ENCODE measurements at places on chromosomes 1 and 21.

GRCh38 chr1:8323706-8324105, 5.8 kb downstream of the SLC45A1 start:
- no peak for DNase-seq

DNA sequence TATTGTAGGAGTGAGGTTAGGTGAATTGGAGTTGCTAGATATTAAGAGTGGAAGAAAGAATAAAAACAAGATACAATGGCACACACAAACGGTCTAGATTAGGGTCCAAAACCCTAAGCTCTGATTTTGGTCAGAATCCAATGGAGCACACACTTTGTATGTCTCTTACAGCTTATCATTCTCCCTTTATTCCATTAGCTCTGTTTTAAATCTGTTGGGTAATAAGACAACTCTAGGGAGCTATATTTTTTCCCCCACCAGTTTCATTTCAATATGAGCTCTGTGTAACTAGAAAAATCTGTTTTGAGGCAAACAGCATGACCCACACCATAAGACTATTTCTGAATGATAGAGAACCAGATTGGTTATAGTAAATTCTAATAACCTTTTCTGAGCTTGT, 465.6 kb downstream of the ADGRL2 start:
- no peak for DNase-seq

DNA sequence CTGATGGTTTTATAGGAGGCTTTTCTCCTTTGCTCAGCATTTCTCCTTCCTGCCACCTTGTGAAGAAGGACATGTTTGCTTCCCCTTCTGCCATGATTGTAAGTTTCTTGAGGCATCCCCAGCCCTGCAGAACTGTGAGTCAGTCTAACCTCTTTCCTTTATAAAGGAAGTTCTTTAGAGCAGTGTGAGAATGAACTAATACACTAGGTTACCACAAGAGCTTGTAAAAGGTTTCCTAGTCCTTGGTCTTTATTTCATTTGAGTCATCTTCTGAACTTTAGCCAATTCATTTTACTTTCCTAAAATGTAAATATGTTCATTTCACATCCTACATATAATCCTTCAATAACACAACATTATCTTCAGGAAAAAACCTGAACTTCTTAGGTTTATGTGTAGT, 365.3 kb downstream of the HHIPL2 start:
- DNase-seq = no peak

GRCh38 chr1:208077232-208078075, 166.5 kb upstream of the CD34 start:
- DNase-seq = no peak

DNA sequence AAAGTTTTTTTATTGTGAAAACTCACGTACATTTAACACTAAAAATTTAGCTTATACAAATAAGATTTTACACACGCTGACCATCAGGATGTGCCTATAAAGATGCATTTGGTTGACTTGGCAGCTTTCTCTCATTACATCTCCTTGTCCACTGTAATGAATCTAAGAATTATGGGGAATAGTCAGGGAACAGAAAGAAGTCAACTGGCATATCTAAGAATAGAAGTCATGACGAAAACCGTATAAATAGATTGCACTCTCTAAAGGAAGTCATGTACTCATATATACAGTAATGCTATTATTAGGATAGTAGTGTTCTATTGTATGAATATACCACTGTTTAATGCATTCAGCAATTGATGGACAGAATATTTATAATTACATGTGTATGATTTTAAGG, 575.8 kb upstream of the B3GALT2 start:
- no peak for DNase-seq

DNA sequence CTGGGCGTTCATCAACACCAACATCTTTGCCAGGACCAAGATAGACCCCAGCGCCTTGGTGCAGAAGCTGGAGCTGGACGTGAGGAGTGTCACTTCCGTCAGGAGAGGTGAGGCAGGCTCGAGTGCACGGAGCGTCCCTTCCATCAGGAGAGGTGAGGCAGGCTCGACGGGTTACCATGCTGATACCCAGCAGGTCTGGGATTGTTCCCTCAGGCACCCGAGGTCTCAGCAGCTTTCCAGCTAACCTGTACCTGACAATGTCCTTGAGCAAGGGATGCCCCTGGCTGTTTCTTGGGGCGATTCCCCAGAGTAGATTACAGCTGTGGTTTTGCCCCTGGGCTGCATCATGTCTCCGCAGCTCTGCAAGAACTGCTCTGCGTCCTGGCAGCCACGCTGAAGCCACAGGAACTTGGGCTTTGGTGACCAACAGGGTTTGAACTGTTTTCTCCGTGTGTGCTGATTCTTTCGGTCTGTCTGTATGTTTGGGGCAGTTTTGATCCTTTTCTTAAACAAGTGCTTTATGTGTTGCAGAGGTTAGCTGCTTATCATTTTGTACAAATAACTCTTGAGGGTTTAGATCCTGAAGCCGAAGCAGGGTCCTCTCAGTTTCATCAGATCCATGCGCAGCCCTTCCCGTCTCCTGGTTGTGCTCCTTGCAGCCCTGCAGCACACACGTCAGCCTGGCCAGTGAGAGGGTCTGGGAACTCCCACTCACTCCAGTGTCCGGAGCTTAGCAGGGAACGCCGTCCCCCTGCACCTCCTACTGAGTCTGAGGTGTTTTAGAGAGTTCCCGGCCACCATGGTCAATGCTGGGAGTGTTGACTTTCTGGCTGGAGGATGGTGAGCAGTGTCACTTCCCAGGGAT, 4.1 kb downstream of the SLX9 start:
- no peak for DNase-seq

DNA sequence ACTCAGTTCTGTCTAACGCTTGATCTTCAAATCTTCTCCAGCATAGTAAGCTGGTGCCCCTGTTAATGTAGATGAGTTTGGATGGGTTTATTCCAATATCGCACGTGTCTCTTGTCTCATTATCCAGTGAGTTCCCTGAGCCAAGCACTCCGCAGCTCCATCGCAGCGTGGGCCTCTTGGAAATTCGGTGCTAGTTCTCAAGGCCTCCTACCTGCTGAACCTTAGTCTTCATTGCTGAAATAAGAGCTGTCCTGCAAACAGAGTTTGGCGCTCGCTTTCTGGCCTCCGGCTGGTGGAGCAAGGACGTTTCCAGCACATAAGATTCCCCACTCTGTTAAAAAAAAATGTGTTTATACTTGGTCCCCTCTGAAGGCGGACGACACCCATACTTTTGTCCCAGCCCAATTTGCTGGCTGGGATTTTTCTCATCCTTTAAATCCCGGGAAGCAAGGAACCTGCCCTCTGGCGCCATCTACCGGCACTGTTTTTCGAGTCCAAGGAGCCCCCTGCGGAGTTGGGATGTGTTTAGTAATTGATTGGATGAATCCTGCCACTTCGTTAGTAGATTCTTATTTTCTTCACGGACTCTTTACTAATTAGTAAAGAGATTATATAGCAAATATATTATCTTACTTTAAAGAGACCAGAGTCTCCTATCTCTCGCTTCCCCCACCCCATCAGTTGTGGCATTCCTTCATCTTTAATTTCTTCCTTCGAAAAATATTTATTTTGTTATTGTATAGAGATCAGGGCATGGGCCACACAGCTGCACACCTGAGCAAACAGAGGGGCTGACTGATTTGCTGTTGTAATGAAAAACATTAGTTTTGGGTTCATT, 14.7 kb downstream of the JUN start:
- DNase-seq = peak; percentile 52

- no peak for DNase-seq
These were observed 45.2 kb downstream of the PRDM16 start for GRCh38 chr1:3114131-3114744.

GRCh38 chr1:216521477-216521876, 98.2 kb upstream of the USH2A start:
- DNase-seq = no peak

GRCh38 chr1:157893686-157894085, 52.1 kb upstream of the CD5L start:
- DNase-seq = no peak

DNA sequence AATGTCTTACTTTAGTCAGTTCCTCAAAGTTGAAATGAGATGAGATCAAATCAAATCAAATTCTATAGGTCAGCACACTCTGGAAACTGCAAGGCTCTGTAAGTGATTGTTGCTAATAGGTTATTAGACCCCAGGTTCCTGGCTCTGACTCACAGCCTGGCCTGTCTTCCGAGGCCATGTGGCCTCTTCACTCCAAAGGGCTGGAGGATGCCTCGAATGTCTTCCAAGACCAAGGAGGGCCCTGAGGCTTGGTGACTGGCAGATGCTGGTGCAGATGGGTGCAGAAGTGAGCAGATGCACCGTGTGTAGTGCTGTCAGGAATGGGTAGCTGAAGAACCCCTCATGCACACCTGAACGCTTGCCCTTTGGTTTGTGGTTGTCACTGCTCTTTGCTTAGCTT, 113.4 kb downstream of the MAB21L3 start:
- no peak for DNase-seq

GRCh38 chr1:223401873-223402789, 8.9 kb downstream of the CCDC185 start:
- DNase-seq = peak; percentile 15

DNA sequence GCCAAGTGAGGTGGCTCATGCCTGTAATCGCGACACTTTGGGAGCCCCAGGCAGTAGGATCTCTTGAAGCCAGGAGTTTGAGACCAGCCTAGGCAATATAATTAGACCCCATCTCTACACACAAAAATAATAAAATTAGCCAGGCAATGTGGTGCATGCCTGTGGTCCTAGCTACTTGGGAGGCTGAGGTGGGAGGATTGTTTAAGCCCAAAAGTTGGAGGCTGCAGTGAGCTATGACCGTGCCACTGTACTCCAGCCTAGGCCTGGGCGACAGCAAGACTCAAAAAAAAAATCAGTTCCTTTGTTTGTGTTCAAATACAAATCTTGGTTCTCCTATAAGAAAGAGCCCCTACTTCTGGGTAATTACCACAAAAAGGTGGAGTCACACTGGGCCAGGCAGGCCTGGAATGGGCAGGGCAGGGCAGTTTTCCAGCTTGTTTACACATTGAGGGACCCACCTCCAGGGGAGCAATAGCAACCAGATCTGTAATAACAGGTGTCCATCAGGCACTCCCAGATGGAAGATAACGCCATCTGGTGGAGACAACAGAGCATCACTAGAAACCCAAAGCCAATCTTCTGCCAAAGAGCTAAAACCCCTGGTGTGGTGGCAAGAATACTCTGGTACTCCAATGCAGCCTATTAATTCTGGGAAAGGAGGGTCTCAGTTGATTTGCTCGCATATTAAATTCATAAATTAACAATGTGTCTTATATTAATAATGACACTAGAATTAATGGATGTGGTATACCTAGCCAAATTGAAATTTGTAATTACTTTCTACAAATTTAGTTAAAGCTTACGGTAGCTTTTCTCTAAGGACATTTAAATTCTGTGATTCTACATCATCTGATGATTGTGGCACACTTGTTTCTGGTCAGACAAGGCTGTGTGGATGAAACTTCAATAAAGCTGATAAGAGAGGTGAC, 13.2 kb downstream of the PPP1R15B start:
- DNase-seq = peak; percentile 84

GRCh38 chr1:57553666-57554065, 129.8 kb upstream of the DAB1 start:
- no peak for DNase-seq

Measured in hematopoietic multipotent progenitor cell treated with erythropoietin and hydrocortisone succinate and interleukin-3 and kit ligand, for 8 days (in vitro differentiated cells).